ENCODE measurements at places on chromosomes 7 and 10.

GRCh38 chr7:7157177-7157886 lies 25.0 kb upstream of the C1GALT1 start:
- peak; percentile 77 for DNase-seq

DNA sequence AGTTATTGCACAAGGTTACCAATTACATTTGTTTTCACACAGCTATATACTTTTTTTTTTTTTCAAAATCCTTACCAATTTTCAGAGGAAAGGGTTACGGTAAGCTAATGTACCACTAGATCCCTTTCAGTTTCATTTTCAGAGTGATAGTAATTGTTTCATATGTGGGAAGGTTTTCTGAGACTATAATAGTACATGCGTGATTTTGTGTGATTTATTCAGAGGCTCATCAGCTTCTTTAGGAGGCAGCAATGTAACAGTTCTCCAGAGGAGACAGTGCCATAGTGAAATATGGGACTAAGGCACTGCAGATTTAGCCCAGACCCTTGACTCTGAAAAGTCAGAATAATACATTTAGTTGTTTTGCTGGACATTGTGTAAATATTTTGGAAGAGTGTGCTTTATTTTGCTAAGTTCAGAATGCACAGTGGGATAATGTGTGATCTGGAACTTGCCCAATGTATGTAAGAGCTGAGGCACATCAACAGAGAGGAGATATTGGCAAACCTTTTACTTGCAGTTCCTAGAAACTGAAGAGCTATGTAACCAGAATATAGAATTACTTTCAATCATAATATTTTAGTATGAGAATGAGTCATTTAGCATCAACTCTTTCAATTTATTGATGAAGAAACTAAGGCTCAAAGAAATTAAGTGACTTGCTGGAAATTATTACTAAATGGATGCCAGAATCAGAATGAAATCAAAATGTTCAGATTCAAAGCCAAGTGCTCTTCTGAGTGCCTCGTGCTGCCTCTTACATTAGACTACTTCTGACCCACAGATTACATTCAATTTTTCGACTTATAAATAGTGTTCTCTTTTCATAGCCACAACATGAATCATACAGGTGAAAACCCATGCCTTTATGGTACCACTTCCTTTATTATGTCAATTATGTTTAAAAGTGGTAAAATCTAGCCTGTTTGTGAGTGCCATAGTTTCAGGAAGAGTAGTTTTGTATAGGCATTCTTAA lies 207.7 kb upstream of the TEX47 start:
- peak; percentile 4 for DNase-seq

DNA sequence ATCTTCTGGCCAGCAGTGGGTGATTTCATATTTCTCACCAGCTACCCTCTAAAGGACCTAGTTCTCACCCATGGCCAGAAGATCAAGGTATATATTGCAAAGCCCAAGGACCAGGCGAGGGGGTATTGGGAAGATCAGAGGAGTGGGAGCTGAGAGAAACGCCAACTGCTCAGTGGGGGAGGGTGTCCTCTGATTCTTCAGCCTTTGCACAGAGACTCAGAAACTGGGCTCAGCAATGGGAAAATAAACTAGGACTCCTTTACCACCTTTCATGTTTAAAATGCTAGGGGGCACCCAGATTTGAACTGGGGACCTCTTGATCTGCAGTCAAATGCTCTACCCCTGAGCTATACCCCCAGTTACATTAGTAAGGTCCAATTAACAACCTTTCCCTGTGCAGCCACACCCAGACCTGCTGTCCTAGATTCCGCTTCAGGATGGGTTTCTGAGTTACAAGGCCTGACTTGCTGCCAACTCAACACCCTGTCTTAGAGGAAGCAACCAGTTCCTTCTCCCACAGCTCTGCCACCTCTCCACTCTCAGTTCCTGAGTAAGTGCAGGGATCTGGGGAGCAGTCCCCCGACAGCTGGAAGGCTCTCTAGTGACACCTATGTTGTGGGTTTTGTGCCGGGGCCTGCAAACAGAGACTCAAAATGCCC lies 93.5 kb downstream of the ZNF783 start:
- DNase-seq: no peak

DNA sequence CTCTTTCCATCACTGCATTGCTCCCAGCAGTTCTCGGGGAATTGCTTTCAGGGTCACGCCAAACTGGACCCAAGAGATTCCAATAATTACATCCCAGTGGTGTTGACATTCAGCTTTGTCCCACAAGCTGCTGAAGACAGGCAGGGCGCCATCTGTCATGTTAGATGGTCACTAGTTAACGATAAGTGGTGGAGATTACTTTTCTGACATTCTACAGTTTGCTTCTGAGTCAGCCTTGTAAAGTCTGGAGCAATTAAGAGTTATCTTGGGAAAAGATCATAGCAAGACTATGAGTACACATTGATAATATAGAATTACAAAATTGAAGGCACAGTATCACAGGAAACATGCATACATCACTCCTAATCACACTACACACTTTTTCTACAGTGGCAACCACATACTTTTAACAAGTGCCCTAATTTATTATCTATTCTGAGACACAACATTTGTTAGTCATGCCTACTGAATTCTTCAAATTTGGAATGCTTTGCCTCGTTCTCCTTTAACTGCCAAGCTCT lies 41.9 kb downstream of the SEMA3C start:
- no peak for DNase-seq

- DNase-seq: no peak
These were observed 1105.7 kb downstream of the XPNPEP1 start for GRCh38 chr10:108817584-108817983.

DNA sequence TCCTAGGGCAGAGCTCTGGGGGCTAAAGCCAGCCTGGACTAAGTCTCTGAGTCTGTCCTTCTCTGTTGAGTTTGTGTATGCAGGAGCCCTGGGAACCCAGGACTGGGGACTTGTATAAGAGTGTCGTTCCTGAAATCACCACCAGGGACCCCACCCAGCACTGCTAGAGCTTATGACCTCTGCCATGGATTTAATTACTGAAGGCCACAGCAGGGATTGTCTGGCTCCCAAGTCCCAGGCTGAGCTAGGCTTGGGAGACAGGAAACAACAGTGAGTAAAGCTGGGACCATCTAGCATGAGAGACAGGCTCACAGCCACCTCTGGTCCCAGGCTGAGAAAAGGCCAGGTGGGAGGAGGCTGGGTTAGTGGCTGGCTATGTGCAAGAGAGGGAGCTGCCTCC lies 1.4 kb upstream of the TSPAN15 start:
- peak; percentile 62 for DNase-seq

DNA sequence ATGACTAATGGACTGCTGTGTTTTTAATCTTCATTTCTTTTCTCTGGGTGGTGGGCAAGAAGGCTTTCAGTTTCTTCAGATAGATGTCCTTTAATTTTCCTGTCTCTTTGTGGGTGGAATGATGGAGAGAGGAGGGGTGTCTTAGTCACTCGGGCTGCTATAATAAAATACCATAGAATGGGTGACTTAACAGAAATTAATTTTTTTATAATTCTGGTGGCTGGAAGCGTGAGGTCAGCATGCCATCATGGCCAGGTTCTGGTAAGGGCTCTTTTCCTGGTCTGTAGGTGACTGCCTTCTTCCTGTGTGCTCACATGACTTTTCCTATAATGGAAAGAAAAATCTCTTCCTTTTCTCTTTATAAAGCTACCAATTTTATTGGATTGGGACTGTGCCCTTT lies 6.3 kb downstream of the RSBN1L start:
- DNase-seq: no peak

DNA sequence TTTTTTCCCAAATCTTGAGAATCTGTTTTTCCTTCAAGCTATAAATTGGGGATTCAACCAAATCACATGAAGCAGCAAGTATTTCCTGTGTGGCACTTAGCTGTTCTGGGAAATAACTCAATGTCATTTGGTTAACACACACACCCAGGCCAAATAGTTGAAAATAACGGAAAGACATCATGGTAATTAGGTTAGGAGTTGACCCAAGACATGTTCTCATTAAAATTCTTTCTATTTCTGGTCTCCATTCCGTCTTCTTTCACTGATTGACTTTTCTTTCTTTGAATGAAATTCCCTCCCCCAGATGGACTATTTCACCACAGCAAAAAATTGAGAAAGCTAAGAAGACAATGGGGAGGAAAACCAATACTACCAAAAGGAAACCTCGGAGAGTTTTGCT lies 30.5 kb downstream of the NRP1 start:
- DNase-seq: no peak

DNA sequence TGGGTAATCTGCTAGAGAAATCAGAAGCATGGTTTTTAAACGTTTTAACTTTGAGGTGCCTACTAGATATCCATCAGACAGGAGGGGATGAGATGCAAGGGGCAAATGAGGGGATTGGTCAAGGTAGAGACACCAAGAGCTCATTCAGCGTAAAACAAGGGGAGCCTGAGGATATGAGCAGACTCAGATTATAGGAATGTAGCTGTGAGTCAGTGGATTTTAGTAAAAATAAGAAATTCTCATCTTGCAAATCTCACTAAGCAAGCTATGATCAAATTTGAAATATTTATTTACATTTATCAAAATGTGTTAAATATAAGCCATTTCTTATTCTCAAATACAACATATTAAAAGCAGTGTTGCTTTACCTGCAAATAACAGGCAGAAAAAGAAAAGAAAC lies 21.4 kb upstream of the TFEC start:
- DNase-seq: no peak
